ENCODE measurements at places on chromosomes 3 and 15.
A peak's percentile ranks its signal among the peaks of the same experiment; 100 is the strongest.

GRCh38 chr15:61025781-61026180, 203.3 kb downstream of the RORA start:
- DNase-seq: no peak

DNA sequence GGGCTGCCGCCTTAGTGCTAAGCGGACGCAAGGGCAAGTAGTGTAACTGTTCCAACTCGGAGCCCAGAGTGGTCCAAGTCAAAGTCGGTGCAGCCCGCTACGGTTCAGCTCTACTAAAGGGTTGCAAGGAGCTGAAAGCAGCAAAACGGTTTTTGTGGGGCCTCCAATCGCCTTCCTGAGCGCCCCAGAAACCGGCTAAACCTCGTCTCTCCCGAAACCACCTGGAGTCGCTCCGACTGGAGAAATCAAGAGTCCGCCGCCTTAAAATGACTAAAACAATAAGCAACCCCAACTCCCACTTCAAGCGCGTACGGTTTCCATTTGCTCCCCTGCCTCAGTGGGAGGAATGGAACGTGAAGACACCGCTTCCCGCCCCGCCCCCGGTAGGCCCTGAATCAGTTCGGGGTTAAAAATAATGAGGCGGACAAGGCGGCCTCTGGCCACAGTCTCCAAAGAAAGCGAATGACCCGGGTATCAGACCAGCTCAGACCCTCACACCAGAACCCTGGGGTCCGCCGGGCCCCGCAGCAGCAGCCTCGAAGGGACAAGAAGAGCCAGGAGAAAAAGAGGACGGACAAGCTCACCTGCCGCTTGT, 401 bp downstream of the SEC11A start:
- peak; percentile 83 for DNase-seq

DNA sequence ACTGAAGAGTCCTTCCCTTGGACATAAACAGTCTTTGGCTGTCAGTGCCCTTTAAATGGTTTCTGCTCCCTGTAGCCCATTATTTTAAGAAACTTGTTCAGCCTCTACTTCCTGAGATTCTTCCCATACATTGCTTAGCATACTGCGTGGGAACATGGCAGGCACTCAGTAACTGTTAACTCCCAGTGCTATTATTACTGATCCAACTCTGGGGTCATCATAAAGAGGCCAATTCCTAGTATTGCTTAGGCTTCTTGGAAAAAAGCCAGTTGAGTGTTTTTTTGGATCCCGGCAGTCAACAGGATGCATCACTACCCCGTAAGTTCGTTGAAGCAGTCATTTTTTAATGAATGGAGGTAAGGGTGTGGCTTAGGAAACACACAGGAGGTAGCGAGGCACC, 206.2 kb upstream of the ADAMTS9 start:
- no peak for DNase-seq

GRCh38 chr3:196765454-196765853, 25.8 kb downstream of the PAK2 start:
- DNase-seq: no peak

DNA sequence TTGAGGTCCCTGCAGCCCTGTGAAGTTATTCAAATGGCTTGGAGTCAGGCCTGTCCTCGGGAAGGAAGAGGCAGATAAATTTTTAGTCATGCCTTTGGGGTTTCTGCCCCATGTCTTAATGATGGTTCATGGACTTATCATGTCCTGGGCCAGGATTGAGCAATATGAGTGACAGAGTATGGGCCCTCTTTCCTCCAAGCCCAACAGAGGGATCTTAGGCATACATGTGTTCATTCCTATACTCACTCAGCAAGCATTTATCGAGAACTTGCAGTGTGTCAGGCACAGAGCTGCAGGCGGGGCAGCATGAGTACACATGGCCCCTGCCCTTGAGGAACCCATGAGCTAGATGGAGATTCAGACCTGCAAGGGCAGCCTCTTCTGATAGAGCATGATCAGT, 6.2 kb downstream of the ESYT3 start:
- no peak for DNase-seq
